ENCODE measurements at places on chromosomes 3 and 15. TPM values are rescaled to one million over a fixed set of nuclear protein-coding genes. Genes with fewer than 3 reads are reported as not detected.

- no peak for DNase-seq
Measured at GRCh38 chr15:60346077-60346476, 51.7 kb downstream of the ANXA2 start.

DNA sequence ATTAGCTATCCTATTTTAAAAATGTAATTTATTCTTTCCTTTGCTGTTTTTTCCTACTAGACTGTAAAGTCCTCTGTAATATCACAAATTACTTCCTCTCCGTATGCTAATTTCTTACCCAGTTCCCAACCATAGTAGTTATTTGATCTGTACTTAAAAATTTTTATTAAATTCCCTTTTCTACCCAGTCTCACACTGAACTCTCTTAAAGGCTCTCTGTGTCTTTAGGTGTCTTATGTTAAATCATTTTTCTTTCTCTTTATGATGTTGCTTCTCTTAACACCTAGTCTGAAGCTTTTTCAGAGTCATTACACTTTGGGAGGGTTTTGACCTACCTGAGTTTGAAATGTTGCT is 378.6 kb downstream of the NSUN3 start:
- DNase-seq, result no peak

GRCh38 chr15:62165104-62165792 is at the start of gene C2CD4B:
Gene C2CD4B (minus strand): TSS chr15:62165285. CDS start chr15:62164984, 301 bp downstream.
- no peak for DNase-seq

DNA sequence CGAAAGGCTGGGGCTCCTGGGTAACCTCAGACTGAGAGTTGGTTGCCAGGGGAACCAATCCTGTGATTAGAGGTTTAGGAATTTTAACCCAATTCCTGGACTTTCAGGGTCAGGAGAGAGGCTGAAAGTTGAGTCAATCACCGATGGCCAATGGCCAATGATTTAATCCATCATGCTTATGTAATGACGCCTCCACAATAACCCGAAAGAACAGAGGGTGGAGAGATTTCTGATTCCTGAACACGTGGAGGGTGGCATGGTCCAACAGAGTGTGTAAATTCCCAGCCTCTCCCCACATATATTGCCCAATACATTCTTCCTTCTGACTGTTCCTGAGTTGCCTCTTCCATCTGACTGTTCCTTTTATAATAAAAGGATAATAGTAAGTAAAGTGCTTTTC is 137.2 kb upstream of the CBLB start:
- no peak for DNase-seq

- DNase-seq, result no peak
Measured at GRCh38 chr15:95266451-95267061, 1035.2 kb downstream of the MCTP2 start.

DNA sequence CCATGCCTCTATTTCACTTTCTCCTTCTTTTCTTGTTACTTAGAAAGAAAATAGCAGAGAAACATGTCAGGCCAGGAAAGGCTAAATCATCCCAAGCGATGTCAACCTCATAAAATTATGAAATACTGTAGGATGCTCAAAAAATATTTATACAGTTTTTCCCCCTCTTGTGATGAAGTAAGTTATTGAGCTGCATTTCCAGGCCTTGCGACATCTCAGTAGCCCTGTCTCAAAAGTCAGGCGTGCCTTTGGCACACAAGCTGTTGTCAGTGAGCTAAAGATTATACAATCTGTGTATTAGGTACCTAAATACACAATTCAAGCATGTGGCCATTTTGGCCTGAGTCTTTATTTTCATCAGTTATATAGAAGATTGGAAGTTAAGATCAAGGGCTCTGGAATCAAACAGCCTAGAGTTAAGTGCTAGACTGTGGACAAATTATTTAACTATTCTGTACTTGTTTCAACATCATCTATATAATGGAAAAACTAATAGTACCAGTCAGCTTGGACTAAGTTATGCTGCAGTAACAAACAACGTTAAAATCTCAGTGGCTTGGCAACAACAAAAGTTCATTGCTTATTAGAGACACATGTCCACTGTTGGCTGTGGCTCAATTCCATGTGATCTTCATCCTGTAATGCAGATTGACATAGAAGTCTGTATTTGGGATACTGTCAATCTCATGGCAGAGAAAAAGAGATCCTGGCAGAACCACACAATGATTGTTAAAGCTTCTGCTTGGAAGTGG is 406.4 kb upstream of the PROK2 start:
- DNase-seq, result no peak

DNA sequence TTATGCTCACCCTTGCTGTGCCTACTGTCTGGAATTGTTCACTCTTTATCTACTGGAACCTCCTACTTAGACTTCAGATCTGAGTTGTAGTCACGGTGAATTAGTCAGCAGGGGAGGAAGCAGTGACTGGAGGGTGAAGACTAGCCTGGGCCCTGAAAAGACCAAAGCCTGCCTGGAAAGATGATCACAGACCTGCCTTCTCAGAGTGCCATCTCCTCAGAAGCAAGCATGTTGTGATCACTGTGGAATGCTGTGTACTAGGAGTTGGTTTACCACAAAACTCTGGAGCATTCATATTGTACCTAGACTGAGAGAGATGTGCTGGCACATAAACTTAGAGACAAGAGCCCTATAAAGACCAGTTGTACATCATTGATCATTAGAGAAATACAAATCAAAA is 100.7 kb upstream of the SCN10A start:
- DNase-seq, result no peak

GRCh38 chr3:73448761-73449301 is 175.9 kb downstream of the PDZRN3 start:
- DNase-seq, result no peak

- no peak for DNase-seq
Measured at GRCh38 chr3:87997298-87997697, 61.5 kb downstream of the CGGBP1 start.

- DNase-seq, result no peak
Measured at GRCh38 chr3:13477943-13478342, 2.2 kb upstream of the HDAC11 start.

- DNase-seq, result no peak
Measured at GRCh38 chr15:92074646-92075045, 221.1 kb downstream of the SLCO3A1 start.

GRCh38 chr15:92881211-92881754 is 18.8 kb upstream of the CHD2 start:
- DNase-seq, result no peak

DNA sequence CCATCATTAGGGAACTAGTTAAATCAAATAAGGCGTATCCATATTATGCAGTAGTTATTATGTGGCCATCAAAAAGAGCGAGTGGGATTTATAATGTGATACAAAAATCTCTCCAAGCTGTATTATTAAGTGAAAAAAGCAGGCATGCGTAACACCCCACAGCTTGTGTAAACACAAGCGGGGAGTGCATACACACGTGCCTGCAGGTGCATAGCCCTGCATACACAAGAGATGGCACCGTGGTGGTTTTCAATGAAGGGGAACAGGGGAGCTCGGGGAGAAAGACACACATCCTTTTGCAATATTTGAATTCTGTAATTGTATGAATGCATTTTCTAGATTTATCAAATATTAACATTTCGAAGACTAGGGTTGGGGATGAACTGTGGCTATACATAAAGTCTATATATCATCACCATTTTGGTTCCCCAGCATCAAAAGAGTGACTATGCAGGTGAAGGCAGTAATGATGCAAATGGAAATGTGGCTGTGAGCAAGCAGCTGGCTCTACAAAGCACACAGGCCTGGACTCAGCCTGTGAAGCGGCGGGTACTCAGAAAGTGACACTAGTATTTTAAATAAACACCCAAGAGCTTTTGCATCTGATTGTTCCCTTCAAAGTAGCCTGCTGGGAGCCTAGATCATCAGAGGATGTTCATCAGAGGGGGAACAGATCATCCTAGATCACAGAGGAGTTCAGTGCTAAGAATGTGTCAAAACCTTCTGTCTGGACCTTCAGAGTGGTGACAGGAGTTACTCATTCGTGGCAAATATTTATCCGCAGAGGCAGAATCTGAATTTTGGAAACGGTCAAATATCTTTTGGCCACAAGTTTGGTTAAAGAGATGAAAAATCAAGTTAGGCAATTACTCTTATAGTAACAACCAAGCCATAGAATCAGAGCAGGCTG is 9.4 kb upstream of the KIF7 start:
- DNase-seq, result no peak

DNA sequence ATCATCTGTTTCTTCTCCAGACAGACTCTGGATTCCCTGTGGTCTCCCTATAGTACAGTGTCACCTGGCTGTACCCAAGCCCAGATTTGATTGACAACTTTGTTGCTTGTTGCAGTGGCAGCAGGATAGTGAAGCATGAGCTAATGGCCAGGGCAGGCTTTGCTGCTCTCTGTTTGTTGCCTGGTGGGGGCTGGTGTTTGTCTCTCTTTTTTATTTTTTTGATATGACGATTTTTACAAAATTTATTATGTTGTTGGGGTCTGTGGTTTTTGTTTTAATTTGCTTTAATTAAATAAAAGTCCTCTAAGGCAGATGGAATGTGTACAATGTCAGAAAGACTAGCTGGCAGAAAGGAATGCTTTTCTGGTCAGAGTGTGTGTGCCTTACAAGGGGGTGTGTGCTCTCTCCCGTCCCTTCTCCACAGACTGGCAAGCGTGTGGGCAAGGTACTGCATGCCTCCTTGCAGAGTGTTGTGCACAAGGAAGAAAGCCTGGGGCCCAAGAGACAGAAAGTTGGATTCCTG is 15.2 kb upstream of the CLEC3B start:
- DNase-seq, result no peak

DNA sequence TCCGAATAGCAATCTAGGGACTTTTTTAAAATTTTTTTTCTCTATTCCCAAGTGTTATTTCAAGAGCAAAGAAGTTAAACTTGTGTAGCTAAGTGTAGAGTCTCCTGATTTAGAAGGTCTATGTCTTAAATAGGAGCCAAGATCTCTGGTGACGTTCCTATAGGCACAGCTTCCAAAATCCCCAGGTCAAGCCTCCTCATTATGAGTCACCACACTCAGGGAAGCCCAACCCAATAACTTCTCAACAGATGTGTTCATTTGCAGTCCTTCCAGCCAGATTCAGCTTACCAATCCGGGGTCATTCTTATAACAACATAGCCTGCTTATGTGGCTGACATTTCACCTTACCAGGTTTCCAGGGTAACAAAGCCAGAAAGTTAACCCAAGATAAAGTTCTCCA is 270.3 kb downstream of the IL5RA start:
- DNase-seq, result no peak

DNA sequence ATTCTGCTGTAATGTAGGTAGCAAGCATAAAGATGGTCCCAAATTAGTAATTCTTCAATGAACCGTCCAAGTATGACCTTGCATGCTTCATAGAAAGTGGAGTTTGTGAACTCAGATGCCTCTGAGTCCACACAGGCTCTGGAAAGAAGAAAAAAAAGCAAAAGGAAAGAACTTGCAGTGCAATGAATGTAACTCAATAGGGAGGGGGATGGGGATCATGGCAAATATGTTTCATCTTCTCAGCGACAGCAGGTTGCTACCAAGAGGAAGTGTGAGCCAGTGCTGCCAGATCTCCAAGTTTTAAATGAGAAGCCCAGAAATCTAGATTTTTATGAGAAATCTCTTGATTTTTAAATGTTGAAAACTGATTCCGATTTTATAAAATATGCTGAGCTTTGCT is 50.3 kb downstream of the IL20RB start:
- DNase-seq, result no peak

Gene RLBP1
- not detected for total RNA-seq

Gene OR5K2
- not detected for total RNA-seq

Gene NDUFB5
- total RNA-seq, result 190 TPM

Gene UBA5
- 57.9 TPM for total RNA-seq

Gene LRRC28
- 34.7 TPM for total RNA-seq

Gene CILP
- total RNA-seq, result 49.3 TPM

Gene FOXL2NB
- total RNA-seq, result not detected

Measured in urinary bladder (tissue), 4 donors.